Pancreas (tissue), 10 donors: ENCODE measurements at places on chromosomes 7 and 10.

DNA sequence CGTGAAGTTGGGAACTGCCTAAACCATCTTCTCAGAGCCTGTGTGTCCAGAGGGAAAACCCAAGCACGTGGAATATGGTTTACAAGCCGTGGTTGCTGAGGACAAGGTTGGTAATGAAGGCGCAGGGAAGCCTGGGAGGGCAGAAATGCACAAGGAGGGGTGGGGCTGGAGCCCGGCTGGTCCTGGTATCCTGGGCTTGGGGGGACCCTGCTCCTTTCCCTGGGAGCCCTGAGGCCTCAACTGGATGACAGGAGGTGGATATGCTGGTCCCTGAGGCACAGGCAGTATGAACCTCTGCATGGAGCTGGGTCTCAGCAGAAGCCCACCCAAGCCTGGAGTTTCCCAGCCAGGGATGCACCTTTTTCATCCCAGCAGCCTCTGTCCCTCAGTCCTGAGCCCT lies 80.3 kb upstream of the RET start:
- H3K27me3 ChIP-seq = no peaks in the 10 kb centered on the region
- DNase-seq = no peak
- H3K36me3 ChIP-seq = no peaks in the 10 kb centered on the region
- H3K4me3 ChIP-seq = no peak overlapping the region
- no peaks in the 10 kb centered on the region for H3K4me1 ChIP-seq

DNA sequence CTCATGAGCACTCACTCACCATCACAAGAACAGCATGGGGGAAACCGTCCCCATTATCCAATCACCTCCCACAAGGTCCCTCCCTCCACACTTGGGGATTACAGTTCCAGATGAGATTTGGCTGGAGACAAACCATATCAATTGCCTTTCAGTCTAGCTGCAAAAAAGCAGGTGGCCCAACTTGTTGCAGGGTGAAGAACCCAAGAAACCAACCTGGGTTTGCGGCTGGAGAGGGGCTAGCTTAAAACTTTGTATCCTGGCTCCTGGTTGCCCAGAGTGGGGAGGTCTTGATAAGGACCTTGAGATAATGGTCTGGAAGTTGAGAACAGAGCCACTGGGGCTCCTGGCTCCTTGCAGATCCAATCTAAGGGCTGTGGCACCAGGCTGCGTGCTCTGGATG lies 122.8 kb upstream of the PCBD1 start:
- no peaks in the 10 kb centered on the region for H3K36me3 ChIP-seq
- no peak overlapping the region for H3K4me3 ChIP-seq
- no peak overlapping the region for H3K27ac ChIP-seq

- no peaks in the 10 kb centered on the region for H3K4me1 ChIP-seq
- H3K27ac ChIP-seq = no peak overlapping the region
- H3K36me3 ChIP-seq = no peaks in the 10 kb centered on the region
- no peaks in the 10 kb centered on the region for H3K27me3 ChIP-seq
- no peak overlapping the region for H3K4me3 ChIP-seq
Measured at GRCh38 chr7:1385809-1386622, 73.3 kb downstream of the MICALL2 start.

- H3K27me3 ChIP-seq = no peaks in the 10 kb centered on the region
- no peaks in the 10 kb centered on the region for H3K4me1 ChIP-seq
- DNase-seq = no peak
- no peaks in the 10 kb centered on the region for H3K36me3 ChIP-seq
- H3K4me3 ChIP-seq = no peak overlapping the region
Measured at GRCh38 chr10:129978322-129978721, 14.2 kb upstream of the EBF3 start.

DNA sequence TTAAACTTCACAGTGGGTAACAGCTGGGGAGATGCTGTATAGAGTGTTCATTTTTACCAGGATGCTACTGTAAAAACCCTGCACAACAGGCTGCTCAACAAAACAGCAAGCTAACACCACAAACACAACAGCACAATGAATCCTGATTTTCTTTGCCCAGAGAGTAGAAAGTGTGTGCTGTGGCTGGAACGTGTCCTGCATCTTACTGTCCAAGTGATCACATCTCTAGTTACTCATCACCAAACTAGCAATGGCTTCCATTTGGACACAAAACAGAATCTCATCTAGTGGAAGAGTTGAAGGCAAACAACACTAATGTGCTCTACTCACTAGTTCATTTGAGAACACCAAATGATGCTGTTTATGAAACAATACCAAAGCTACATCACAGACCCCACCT lies 121.2 kb downstream of the SLC25A13 start:
- H3K27ac ChIP-seq = no peak overlapping the region
- no peaks in the 10 kb centered on the region for H3K4me1 ChIP-seq
- no peaks in the 10 kb centered on the region for H3K27me3 ChIP-seq
- no peaks in the 10 kb centered on the region for H3K36me3 ChIP-seq

DNA sequence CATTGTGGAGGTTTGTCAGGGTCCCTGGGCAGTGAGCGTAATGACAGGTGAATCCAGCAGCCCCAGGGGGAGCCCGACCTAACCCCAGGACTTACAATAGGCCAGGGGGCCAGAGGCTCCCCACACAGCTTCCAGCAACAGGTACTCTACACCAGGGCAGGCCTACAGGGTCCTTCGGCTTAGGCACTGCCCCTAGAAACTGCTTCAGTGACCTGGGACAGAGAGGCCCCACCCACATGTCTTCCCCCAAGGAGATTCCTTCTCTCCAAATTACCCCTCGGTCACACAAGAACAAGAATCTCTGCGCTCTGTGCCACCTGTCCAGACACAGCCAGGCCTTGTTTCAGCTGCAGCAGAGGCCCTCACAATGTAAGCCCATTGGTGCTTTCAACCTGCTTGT lies 24.4 kb downstream of the SKIDA1 start:
- H3K27me3 ChIP-seq = no peaks in the 10 kb centered on the region
- H3K4me1 ChIP-seq = no peaks in the 10 kb centered on the region
- no peak overlapping the region for H3K4me3 ChIP-seq
- no peaks in the 10 kb centered on the region for H3K36me3 ChIP-seq
- DNase-seq = no peak

DNA sequence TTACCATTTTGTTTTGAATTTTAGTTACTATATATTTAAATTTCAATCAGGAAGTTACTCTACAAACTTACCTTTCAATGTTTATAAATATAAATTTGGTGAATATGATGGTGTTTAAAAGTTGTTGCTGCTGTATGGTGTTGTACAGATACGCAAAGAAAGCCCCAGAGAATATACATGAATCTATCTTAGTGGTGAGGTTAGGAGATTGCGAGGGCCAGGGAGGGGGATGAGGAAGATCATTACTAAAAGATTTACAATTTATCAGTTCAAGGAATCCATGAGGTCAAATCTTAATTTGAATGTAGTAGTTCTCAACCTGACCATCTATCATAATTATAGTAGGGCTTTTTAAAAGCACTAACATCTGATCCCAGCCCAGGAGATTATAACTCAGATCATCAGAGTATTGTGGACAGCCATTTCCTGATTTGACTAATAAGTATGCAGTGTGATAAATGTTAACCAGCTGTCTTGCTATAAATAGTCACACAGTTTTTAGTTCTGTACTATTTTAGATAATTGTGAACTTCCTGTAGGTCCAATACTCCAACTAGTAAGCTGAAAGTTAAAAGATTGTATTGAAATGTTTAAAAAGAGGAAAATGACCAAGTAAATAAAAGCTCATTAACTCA lies 23.6 kb downstream of the FAM3C start:
- H3K27ac ChIP-seq = no peak overlapping the region
- H3K36me3 ChIP-seq = peaks cover 10% of the 10 kb centered on the region
- DNase-seq = no peak
- H3K4me1 ChIP-seq = peaks cover 9% of the 10 kb centered on the region

- no peak overlapping the region for H3K27ac ChIP-seq
- no peaks in the 10 kb centered on the region for H3K36me3 ChIP-seq
- H3K4me3 ChIP-seq = no peak overlapping the region
- no peaks in the 10 kb centered on the region for H3K4me1 ChIP-seq
- peak; percentile 56 for DNase-seq
- H3K27me3 ChIP-seq = no peaks in the 10 kb centered on the region
Measured at GRCh38 chr7:104552102-104552501, 223.7 kb downstream of the LHFPL3 start.

DNA sequence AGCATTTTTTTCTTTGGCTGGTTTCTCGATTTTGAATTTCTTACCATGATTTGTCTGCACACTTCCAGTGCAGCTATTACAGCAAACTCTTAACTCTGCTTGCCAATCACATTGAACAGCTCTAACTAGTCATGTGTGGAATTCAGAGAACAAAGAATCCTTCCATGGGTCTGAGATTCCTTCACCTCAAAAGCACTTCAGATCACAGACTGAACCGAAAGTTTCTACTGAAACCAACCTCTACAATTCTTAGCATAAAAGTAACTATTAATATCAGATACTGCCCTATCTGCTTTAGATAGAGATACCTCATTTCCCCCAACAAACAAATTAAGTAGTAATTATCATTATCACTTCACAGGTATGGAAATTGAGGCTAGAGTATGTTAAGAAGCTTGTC lies 56.5 kb upstream of the SP4 start:
- no peak for DNase-seq
- H3K27ac ChIP-seq = no peak overlapping the region
- no peak overlapping the region for H3K4me3 ChIP-seq
- H3K36me3 ChIP-seq = no peaks in the 10 kb centered on the region
- H3K27me3 ChIP-seq = no peaks in the 10 kb centered on the region

GRCh38 chr10:58704226-58704625 lies 191.6 kb downstream of the BICC1 start:
- H3K27me3 ChIP-seq = no peaks in the 10 kb centered on the region
- no peaks in the 10 kb centered on the region for H3K36me3 ChIP-seq
- no peaks in the 10 kb centered on the region for H3K4me1 ChIP-seq
- H3K27ac ChIP-seq = no peak overlapping the region
- no peak overlapping the region for H3K4me3 ChIP-seq
- DNase-seq = no peak

DNA sequence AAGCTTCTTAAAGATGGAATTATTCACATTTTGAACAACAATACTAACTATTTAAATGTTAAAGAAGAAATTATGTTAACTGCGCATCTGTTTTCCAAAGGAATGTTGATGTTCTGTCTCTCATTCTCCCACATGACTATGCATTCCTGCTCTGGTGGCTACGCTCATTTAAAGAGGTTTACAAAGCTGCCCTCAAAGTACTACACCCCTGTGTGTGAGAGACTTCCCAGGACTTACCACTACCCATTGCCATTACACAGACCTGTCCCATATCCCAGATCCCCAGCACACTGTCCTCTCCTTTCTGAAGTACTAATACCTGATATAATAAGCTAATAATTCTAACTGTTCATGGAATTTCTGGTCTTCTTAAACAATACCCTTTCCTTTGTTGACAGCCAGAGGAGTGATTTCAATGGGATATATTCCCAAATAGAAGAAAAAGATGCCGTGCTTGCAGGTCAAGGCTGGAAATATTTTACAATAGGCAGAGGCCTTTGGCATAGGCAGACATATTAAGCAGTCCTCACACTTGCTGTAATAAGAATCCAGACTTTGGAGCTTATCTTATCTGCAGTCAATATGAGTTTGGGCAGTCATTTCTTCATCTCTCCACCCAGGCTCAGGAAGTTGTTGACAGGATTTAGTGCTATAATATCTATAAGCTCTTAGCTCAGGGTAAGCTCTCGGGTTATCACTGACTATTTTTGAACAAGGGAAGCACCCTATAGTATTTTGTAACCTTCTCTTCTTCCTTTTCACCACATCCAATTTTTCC lies 12.2 kb downstream of the LIPF start:
- H3K36me3 ChIP-seq = no peaks in the 10 kb centered on the region
- DNase-seq = no peak
- H3K4me3 ChIP-seq = no peak overlapping the region
- no peaks in the 10 kb centered on the region for H3K4me1 ChIP-seq
- H3K27ac ChIP-seq = no peak overlapping the region
- no peaks in the 10 kb centered on the region for H3K27me3 ChIP-seq

- no peak overlapping the region for H3K27ac ChIP-seq
- H3K4me1 ChIP-seq = no peaks in the 10 kb centered on the region
- peak; percentile 51 for DNase-seq
Measured at GRCh38 chr7:1853431-1853985, 183.4 kb downstream of the ELFN1 start.

DNA sequence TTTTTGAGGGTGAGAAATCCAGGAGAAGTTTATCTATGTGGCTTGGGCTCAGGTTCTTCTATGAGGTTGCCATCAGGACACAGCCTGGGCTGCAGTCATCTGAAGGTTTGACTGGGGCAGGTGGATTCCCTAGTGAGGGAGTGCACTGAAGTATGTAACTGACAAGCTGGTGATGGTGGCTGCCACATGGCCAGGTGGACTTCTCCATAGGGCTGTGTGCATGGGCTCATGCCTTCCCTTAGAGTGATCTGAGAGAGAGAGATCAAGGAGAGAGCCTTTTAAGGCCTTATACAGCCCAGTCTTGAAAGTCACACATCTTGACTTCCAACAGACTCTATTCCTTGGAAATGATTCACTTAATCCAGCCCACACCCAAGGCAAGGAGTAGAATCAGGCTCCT lies 266.6 kb upstream of the PITRM1 start:
- no peak overlapping the region for H3K4me3 ChIP-seq
- H3K27me3 ChIP-seq = no peaks in the 10 kb centered on the region
- no peak overlapping the region for H3K27ac ChIP-seq
- no peaks in the 10 kb centered on the region for H3K36me3 ChIP-seq

DNA sequence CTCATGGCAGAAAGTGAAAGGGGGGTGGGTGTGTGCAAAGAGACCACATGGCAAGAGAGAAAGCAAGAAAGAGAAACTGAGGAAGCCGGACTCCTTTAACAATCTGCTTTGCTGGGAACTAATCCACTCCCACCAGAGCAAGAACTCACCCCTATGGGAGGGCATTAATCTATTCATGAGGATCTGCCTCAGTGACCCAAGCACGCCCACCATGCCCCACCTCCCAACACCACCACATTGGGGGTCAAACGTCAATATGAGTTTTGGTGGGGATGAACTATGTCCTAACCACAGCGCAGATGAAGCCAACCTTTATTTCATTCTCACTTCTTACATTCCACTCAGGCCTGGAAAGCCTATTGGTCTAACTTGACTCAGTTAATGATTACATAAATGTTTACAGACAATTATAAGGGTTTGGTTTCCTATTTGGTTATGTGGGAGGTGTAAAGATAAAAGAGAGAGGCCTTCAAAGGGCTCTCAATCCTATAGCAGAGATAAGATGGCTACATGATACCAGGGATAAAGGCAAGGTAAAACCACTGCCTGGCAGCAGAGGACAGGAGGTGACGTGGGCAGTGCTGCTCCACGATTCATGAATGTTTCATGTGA lies 601.8 kb downstream of the PARD3 start:
- H3K27ac ChIP-seq = no peak overlapping the region
- peaks cover 5% of the 10 kb centered on the region for H3K4me1 ChIP-seq

DNA sequence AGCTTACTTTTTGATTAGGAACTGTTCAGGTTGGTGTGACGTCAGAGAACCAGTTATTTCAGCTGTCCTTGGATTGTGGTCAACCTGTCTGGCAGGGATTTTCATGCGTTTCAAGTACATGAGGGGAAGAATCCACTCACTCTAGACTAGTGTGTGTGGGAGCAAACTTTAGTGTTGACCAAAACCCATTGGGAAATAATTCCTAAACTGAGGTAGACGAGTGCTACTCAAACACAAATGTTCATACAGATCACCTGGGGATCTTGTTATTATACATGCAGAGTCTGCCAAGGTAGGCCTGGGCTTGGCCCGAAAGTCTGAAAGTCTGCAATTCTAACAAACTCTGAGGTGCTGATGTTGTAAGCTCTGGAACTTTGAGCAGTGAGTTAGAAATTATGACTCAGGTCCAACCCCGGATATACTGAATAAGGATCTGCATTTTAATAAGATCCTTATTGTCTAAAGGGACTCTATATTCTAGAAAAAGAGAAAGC lies 111.1 kb upstream of the CREB5 start:
- no peaks in the 10 kb centered on the region for H3K4me1 ChIP-seq
- DNase-seq = peak; percentile 18
- H3K36me3 ChIP-seq = no peaks in the 10 kb centered on the region
- H3K27me3 ChIP-seq = no peaks in the 10 kb centered on the region
- no peak overlapping the region for H3K4me3 ChIP-seq
- no peak overlapping the region for H3K27ac ChIP-seq
